ENCODE measurements at places on chromosomes 5 and 9.

- DNase-seq = no peak
These were observed 74.9 kb upstream of the LRRTM2 start for GRCh38 chr5:138949988-138950387.

- DNase-seq = no peak
These were observed 122.2 kb downstream of the LHX2 start for GRCh38 chr9:124133727-124134126.

DNA sequence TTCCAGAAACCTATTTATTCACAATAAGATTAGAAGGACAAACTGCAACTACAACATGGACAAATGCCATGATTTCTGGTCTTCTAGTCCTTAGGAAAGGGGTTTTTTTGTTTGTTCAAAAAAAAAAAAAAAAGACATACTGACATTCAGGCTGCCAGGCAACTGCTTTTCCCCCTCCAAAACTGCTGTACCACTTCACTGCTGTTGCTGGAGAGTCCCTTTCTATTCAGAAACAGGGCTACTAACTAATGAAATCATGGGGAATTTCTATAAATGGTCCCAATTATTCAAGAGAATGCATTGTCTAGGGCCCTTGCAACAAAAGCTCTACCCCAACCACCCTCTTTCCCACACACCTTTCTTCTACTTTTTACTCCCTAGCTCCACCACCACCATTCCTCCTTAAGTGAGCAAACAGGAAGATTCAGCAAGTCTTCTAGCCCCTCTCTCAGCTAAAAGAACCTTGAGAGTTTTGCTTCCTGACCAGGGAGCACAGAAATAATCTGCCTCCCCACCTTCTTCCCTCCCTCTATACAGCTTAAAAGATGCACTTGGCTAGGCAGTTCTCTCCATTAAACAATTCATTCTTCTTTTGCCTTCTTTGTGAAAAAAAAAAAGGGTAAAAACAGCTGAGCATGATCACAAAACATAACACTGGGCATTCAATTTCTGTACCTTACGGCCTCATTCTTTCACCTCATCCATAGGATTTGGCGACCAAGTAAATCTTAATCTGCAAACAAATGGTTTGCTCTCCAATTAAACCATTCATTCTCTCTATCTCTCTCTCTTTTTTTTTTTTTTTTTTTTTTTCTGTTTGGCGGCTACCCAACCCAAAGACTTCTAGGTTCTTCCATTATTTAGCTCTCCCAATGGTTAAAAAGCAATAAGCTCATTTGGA, 13.8 kb downstream of the ZNF608 start:
- DNase-seq = no peak

- no peak for DNase-seq
These were observed 138.7 kb downstream of the PLCXD3 start for GRCh38 chr5:41371738-41372137.

- DNase-seq = no peak
These were observed 118.8 kb downstream of the GADD45G start for GRCh38 chr9:89723469-89724100.

GRCh38 chr9:75823151-75823550, 67.3 kb upstream of the PCSK5 start:
- DNase-seq = no peak

DNA sequence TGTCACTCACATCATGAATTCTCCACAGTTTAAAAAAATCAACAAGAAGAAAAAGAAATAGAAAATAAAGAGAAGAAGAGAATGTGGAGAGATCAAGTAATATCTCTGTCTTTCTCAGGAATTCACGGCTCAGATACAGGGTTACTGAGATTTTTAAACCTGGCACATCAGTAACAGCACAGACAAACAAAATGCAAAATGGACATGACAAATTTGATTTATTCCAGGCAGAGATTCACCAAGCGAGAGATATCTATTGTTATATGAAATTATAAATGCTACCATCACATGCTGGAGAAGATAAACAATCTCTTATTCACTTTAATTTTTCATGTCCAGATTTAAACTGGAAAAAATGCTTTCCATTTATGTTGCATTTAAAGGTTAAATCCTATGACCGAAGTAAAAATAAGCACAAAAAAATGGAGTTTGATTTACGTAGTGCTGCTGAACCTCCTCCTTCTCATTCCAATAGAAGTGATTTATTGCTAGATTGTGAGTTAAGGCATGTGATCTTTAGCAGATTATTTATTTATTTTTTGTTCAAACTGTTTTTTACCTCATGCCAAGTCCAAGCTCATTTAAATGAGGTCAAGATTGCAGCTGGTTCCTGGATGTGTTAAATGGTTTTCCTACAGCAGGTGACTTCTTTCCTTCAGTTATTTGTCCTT, 926.4 kb downstream of the MAT2B start:
- DNase-seq = no peak

DNA sequence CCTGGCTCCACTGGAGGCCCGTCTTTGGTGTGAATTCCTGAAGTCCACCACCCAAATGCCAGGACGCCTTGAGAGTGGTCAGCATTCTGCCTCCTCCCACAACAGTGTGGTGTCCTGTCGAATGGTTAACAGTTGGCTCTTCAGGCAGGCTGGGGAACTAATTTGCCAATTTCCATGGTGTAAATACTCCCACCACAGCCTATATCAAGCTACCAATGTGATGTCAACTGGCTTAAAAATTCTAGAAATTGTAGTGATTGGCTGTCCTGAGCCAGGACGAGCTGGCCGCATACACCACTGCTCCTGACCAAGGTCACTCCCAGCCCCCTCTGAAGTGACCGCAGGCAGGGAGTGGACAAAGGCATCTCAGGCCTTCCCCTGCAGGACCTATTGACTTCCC, 11.1 kb downstream of the UNC5A start:
- DNase-seq = no peak

Data from esophagus squamous epithelium (tissue), 5 donors.